ENCODE measurements at places on chromosomes 12 and 14. TPM values are rescaled to one million over a fixed set of nuclear protein-coding genes. Genes with fewer than 3 reads are reported as not detected.
A peak's percentile ranks its signal among the peaks of the same experiment; 100 is the strongest.

GRCh38 chr12:2980630-2981029, 21.4 kb downstream of the TEAD4 start:
- no peak for DNase-seq

METTL17 gene
- total RNA-seq: 125 TPM

DNA sequence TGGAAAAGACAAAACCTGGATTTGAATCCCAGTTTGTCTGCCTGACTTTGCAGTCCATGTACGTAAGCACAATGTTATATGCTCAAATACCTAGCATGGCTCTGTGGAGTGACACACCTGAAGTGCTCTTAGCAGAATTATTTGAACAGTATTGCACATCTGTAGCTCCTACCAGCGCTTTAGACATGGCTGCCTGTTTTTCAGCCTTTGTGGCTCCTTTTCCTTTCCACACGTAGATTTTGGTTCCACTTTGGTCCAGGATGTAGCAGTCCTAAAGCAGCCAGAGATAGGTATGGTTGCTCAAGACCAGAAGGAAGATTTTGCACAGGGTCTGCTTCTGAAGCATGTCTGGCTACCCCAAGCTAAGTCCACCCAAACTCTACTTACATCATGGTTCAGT, 9.1 kb downstream of the AVIL start:
- no peak for DNase-seq

LTB4R2 gene
- 18.8 TPM for total RNA-seq

WDR20 gene
- 57.9 TPM for total RNA-seq

GRCh38 chr14:89445273-89445973, 28.4 kb upstream of the FOXN3 start:
- no peak for DNase-seq

REP15 gene
- total RNA-seq: not detected

DNA sequence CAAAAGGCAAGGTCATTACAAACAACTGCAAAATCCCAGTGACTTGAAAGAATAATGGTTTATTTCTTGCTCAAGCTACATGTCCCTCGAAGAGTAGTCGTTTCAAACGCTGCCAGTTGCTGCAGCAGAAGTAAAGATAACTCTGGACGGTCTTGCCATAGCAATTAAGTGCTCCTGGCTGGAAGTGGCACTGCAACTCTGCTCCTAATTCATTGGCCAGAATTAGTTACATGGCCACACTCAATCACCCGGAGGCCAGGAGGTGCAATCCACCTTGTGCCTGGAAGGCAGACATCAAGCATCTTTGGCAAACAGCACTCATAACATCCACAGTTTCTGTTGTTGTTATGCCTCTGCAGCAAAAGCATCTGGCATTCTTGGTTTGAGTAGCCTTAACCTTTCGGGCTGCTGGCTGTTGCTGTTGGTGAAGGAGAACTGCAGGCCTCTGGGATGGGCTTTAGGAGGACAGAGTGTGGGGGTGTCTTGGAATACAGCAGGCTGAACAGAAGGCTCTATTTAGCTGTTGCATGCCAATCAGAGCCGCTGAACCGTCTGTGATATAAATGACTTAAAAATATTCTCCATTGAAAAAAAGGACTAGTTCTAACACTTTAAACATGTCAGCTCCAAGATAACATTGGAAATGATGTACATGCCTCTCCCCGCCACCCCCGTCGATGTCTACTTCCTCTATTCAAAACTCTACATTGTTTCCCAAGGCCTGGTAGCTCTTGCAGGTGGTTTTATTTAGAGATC, 123.5 kb upstream of the DYRK2 start:
- no peak for DNase-seq

CHGA gene
- total RNA-seq: not detected

NXPH4 gene
- not detected for total RNA-seq

DNA sequence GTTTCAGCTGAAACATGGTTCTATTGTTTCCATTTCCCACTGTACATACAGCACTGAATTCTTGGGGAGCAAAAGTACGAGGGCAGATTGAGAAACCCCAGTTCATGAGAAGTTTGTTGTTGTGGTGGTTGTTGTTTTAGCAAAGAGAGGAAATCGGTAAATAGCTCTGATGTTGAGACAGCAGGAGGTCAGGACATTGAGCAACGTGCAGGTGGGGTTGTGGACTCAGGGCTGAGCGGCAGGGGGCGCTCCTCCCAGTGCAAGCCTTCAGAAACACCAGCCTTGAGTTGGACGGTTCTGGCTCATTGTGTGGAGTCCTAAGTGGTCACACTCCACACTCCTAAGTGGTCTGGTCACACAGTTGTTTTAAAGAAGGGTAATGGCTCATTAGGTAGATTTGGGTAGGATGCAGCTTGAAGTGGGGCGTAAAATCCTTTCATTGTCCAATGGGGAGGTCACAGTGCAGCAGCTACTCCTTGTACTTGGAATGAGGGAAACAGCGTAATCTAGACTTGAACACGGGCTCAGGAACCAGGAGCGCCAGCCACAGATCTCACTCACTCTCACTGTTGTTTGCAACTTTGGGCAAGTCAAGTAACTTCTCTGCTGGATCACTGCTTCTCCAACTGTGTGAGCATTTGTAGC, 14.5 kb upstream of the PWP1 start:
- DNase-seq: no peak

RASAL1 gene
- total RNA-seq: 1.4 TPM

DNA sequence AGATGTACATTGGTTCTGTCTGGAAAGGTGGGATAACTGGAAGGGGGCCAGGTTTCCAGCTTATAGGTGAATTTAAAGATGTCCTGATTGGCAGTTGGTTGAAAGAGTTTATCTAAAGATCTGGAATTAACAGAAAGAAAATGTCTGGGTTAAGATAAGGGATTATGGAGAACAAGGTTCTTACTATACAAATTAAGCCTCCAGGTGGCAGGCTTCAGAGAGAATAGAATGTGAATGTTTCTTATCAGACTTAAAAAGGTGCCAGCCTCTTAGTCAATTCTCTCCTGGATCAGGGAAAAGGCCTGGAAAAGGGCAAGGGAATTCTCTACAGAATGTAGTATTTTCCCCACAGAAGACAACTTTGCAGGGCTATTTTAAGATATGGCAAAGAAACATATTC, 53.1 kb downstream of the CNTN1 start:
- no peak for DNase-seq

CD27 gene
- 124 TPM for total RNA-seq

SIVA1 gene
- 69.3 TPM for total RNA-seq

GRCh38 chr14:39015360-39015961, 87.6 kb downstream of the SEC23A start:
- peak; percentile 7 for DNase-seq

SLC11A2 gene
- total RNA-seq: 62.7 TPM

DNA sequence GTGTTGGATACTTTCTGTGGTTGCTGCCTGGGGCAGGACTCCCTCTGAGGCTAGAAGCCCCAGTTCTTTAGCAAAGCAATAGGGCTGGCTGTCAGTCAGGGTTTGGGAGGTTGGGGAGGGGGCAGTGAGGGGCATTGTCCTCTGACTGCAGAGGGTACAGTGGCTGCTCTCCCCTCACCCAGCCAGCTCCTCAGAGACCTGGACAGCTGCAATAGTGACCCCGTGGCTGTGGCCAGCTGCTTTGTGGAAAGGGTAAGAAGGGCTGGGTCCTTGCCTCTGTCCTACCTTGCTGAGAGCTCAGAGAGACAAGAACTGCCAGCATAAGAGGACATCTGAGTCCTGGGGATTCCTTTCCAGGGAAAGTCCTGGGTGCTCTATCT, 25.8 kb downstream of the PLEKHG3 start:
- DNase-seq: no peak

VWF gene
- 0.17 TPM for total RNA-seq

DNA sequence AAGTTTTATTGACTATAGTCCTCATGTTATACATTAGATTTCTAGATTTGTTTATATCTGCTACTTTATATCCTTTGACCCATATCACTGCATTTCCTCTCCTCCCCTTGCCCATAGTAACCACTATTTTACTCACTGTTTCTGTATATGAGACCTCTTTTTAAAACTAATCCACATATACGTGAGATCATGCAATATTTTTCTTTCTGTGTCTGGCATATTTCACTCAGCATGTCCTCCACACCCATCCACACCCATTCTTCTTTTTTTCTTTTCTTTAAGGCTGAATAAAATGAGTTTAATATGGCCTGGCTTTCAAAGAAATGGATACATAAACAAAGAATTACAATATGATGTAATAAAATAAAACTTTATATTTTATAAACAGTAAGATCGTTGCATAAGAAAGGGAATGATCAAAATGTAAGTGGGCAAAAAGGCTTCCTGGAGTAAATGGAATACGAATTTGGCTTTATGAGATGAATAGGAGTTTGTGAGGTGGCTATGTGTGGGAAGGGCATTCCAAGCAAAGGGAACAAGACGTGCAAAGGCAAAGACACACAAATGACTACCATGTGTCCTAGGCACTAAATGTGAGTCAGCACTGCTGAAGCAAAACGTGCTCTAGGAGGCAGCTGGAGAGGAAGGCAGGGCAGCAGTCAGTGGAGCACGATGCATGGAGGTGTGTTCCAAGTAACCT, 53.2 kb upstream of the HIF1A start:
- DNase-seq: no peak

GRCh38 chr14:62126879-62127478, 364.8 kb downstream of the SNAPC1 start:
- peak; percentile 16 for DNase-seq

CCDC197 gene
- not detected for total RNA-seq

LRP1-AS gene
- not detected for total RNA-seq

DNA sequence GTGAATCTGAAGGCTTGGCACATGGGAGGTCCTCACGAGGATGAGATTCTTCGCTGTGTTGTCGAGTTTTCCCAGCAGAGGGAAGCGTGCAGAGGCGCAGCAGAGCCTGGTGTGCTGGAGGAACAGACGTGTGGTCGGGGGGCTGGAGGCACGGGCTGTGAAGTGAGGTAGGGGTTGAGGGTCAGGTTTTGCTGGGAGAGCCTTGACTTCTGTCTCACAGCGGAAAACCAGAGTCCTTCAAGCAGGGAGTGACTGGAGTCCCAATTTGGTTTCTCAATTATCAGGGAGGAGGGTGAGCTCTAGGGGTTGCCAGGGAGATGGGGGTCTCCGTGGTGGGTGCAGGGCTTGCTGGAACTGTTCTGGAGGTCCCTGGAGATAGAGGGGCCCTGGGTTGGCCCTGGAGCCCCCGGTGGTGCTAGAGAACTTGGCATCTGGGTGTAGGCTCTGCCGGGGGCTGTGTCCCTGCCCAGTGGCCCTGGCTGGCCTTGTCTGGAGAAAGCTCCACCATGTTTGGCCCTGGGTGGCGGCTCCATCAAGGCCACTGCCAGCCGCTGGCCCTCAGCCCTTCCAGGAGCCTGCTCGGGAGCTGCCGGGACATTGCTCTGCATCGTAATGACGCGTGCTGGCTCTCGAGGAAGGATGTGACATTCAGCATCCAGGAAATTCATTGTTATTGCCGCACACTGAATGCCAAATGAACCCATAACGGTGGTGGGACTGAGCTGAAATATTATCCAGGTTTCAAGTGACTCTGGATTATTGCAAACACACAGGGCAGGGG, 215.7 kb downstream of the KIF26A start:
- no peak for DNase-seq

DNA sequence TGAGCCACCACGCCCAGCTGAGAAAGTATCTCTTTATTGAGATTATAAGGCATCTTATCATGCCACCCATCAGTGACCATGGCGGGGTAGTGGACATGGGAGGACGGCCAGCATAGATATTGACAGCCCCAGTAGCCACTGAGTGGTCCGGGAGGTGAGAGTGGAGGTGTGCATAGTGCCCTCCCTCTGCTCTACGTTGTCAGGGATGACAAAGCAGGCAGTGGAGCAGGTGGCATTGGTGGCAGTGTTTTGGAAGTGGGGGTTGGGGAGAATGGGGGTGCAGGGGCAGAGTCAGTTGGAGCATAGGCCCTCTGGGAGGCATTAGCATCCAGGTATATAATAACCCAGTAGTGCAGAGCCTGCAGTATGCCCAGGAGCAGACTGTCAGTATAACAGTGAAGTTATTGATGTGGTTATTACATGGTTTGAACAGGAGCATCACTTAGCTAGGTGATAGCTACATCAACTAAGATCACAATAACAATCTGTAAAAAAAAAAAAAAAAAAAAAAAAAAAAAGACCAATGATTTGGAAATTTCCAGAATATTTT, 41.1 kb downstream of the GNG2 start:
- DNase-seq: peak; percentile 25

- DNase-seq: no peak
These were observed 274.7 kb downstream of the EGLN3 start for GRCh38 chr14:33676135-33676566.

DNA sequence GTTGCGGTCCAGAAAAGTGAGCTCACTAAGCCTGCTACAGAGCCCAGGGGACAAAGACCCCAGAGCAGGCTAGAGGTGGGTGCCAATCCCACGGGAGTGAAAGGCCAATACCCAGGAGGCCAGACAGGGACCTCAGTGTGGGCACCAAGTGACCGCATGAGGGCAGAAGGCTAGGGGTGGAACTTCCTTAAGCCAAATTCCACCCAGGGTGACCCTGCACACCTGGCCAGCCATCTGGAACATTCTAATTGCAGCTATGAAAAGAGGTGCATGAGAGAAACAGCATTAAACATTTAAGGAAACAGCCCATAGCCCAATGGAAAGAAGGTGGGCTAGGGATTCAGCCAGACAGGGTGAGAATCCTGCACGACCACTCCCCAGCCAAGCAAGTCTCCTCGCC, 19.4 kb downstream of the GLTP start:
- DNase-seq: no peak

DNA sequence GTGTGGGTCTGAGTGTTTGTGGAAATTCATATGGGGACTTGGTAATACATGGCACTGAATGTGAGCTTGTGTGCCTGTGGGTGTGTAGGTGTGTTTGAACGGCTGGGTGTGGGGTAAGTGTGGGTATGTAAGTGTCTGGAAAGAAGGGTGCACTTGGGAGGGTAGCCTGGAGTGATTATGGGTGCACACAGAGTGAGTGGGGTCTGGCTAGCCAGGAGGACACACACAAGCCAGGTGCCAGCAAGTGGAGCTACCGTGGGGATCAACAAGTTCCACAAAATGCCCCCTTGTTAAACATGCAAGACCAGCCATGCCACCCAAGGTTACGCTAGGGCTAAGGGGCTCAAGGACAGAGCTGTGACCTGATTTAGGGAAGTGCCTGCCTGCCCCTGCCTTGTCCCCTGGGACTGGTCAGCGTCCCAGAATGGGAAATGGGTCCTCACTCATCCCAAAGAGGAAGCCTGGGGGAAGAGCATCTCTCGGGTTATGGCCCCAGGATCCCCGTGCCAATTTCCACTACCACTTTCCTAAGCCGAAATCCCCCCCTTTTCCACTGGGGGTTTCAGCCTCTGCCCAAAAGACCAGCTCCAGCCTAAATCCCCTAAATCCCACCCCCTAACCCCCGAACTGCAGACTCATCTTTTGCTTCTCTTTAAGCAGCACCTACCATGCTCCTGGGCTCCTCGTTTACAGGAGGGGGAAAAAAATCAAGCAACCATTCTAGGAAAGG, 118.6 kb downstream of the DICER1 start:
- DNase-seq: no peak

- no peak for DNase-seq
These were observed 45.1 kb upstream of the PRPF39 start for GRCh38 chr14:45038865-45039264.

BIN2 gene
- 221 TPM for total RNA-seq

CDH24 gene
- total RNA-seq: 1.3 TPM

- no peak for DNase-seq
These were observed 10.7 kb downstream of the TTC5 start for GRCh38 chr14:20295067-20295466.

Measured in CD4-positive, alpha-beta memory T cell (primary cell).